ENCODE measurements at places on chromosomes 5 and 9.

GRCh38 chr9:129383019-129383560 is 205.0 kb upstream of the IER5L start:
- no peak for DNase-seq

GRCh38 chr5:91293131-91293530 is 90.0 kb downstream of the ARRDC3 start:
- DNase-seq, result no peak

- DNase-seq, result no peak
Observed at GRCh38 chr5:172414531-172415361, 39.6 kb downstream of the SH3PXD2B start.

GRCh38 chr5:176934309-176934930 is 35.3 kb upstream of the HK3 start:
- DNase-seq, result no peak

GRCh38 chr5:111998871-111999270 is 241.9 kb upstream of the NREP start:
- DNase-seq, result no peak

DNA sequence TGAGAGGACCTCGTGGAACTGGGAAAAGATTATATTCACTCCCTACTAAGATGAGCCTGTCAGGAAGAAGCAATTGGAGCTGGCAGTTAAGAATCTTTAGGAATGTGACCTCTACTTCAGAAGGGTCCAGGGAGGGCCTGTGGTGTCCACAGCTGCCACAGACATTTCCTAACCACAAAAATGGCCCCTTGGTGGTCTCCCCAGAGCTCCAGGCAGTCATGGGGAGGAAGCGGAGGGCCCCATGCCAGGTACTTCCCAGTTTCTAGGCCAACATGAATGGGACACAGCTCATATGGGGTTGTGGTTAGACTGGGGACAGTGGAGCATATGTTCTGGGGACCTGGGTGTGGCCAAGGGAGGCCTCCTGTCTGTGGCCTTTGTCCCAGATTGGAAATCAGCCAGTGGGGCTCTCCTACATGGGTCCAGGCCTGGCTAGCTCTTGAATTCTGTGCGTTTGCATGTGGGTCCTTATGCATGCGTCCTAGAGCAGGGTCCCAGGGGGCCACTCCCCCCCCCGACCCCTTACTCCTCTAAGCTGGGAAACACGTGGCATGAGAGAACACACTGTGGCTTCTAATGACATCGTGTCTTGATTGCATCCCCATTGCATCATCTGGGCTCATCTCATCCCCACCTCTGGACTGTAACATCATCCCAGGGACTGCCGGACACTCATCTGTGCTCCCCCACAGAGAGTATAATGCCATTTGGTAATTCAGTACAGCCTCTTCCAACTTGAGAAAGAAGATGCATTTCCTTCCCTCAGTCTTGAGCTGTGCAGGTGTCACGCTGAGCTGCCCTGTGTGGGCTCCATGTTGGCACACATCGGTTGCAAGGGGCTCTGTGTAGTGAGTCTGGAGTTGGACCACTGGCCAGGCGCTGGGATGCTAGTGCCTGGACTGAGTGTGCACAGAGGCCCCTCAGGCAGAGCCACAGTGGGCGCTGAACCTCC is 31.3 kb downstream of the IRF1 start:
- no peak for DNase-seq

GRCh38 chr5:36590513-36591286 is 15.7 kb upstream of the SLC1A3 start:
- no peak for DNase-seq

GRCh38 chr9:114155263-114155994 is at the start of gene COL27A1:
COL27A1 (plus strand) TSS chr9:114155537; CDS start chr9:114155951, 414 bp downstream.
- peak; percentile 55 for DNase-seq

DNA sequence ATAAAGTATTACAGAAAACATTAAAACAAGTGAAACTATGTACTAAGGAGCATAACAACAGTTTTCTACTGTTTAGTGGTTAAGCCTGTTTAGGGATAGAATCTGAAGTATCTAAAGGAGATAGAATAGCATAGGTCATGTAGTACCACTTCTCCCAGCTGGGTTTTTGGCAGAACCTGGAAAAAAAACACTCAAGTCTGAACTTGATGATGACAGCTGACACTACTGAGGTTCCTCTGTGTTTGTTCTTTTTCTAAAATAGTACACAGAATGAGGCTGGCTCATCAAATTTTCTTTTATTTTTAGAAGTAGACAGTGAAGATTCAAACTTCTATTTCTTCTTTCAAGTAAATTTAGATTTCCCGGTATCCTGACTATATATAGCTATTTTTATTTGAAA is 203.8 kb upstream of the ACO1 start:
- DNase-seq, result no peak

GRCh38 chr9:29211003-29211579 is 1637.8 kb upstream of the C9orf72 start:
- DNase-seq, result no peak

DNA sequence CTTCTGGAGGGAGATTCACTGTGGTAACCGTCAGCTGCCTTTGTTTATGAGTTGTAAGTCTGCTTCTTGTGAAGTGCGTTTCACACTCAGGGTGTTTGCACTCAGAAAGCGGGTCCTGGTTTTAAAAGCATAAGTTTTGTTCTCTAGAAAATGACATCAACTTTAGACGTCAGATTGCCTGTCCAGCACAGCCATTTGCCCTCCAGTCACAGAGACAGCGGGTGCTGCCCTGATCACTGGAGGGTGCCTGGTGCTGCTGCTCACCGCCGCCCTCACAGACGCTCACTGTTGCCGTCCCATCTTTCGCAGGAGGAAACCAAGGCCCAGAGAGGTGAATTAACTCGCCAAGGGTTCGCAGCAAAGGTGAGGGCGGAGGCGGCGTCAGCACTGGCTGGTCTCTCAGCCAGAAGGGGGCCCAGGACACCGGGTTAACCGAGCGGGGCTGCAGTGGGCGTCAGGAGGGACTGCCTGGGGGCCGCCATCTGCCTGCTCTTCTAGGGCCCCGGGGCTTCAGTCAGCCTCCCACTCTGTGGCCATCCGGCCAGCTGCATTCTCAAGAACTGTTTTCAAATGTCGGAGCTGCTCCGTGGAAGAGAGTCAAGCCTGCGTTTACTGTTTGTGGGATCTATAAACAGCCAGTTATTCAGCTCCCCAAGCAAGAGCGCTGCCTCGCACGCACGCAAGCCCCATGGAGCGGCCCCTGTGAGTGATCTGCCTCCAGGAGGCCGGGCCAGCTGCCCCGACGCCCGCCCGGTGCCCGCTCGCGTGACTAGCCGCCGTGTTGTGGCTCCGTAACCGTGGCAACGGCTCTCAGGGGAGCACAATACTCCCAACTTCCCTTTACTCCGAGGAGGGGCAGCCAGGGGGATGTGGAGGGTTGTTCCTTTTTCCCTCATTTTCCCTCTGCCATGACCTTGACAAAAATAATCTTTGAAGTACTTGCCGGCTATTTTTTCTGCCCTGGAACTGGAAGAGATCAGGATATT is 43.4 kb upstream of the EXOC3 start:
- no peak for DNase-seq

- DNase-seq, result no peak
Observed at GRCh38 chr5:55101556-55102276, 730 bp upstream of the GZMA start.

DNA sequence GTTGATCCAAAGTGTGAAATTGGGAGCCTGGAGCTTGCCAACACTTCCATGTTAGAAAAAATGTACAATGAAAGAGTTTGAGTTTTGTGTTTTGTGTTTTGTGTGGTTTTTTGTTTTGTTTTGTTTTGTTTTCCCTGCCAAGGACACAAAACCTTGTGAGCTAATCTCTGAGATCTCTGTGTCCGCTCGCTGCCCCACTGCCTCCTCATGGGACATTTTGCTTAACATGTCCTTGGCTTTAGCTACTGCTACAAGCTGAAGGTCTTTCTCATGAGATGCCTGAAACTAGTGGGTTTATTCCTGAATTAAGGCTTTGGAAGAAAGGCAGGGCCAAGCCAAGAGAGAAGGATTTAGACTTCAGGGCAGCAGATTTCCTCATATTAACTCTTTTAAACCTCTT is 7.3 kb upstream of the JAKMIP2 start:
- no peak for DNase-seq

DNA sequence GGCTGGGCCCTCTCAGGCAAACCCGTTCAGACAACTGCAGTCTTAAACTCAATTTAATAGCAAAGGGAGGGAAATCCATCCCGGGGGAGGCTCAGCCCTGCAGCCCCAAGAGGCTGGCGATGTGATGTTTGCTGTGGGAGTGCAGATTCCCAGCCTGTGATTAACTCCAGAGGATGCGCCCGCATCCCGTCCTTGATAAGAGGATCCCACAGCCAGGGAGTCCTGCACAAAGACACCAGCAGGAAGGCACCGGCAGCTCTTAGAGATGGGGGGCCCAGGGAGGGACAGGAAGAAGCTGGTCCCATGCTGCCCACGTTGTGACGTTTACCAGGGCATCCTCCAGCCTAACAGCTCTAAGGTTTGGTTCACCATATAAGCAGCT is 64.7 kb downstream of the MRPL36 start:
- no peak for DNase-seq

GRCh38 chr5:99308131-99308530 is 379.3 kb upstream of the CHD1 start:
- DNase-seq, result no peak

- peak; percentile 36 for DNase-seq
Observed at GRCh38 chr5:66828548-66829357, 232.6 kb downstream of the MAST4 start.

DNA sequence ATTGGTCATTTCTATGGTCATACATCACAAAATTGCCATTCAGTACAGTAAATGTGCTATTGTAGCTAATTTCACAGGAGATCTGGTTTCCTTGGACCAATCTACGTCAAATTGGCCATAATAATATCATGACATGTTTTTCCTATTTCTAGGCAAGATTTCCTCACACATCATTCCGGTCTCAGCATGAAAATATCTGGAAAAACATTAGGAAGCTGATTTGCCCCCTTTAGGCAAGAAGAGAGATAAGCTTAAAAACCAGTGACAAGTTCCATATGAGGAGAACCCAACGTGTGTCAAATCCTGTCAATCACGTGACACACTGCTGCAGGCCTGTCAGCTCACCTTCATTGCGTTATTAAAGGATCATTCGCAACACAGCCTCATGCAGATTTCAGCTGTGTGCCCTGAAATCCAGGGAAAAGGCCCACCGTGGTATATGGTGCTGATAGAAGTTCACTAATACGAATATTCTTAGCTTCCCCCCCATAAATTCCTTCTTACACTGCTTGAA is 153.3 kb downstream of the ST8SIA4 start:
- no peak for DNase-seq

DNA sequence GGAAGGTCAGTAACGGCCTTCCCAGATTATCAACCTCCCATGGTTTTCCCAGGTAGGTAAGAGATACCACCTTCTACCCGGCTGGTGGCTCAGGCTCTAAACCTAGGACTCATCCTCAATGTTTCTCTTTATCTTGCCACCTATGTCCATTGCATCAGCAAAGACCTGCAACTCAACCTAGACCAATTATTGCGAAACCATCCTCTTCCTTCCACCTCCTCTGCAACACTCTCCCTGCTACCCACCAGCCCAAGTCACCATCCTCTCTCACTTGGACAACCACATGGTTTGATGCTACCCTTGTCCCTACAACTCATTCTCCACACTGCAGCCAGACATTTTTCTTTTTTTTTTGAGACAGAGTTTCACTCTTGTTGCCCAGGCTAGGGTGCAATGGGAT is 65.4 kb upstream of the GDNF start:
- DNase-seq, result no peak

GRCh38 chr5:168219515-168220410 is 71.7 kb upstream of the WWC1 start:
- no peak for DNase-seq

- no peak for DNase-seq
Observed at GRCh38 chr5:151338734-151339133, 8.6 kb downstream of the SLC36A2 start.

DNA sequence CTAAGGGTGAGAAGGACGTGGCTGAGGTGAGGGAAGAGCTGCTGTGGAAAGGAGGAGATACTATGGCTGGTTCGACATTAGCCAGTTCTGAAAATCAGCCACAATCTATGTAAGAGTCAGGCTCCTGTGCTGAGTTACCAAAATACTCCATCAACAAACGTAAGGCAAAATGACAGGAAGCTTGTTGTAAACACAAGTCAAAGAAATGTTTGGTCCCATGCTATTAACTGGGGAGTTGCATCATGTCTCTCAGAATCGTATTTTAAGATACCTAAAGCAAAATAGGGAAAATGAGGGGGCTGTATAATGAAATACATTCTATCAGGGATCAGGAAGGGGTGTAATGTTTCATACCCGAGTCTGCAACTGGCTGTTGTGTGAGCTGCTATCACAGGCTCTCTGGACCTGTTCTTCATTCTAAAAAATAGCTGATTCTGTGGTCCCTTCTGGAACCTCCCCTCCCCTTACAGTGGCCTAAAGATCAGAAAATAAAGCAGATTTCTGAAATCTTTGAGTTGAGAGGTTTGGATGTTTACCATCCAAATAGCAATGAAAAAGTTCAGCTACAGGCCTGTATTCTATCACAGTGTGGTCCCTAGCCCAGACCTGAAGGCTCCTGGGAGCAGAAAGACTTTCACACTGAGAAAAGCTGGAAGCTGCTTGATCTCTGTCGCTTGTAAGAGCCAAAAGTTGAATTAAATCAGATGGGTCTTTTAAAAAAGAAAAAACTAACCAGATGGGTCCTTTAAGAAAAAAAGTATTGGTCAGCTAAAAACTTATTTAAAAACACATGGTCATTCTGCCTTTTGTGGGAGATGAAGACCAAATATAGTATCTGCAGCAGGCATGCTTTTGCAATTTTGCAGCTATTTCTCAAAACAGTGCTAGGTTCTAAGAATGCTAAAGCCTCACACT is 97.8 kb upstream of the SMC5 start:
- DNase-seq, result no peak

DNA sequence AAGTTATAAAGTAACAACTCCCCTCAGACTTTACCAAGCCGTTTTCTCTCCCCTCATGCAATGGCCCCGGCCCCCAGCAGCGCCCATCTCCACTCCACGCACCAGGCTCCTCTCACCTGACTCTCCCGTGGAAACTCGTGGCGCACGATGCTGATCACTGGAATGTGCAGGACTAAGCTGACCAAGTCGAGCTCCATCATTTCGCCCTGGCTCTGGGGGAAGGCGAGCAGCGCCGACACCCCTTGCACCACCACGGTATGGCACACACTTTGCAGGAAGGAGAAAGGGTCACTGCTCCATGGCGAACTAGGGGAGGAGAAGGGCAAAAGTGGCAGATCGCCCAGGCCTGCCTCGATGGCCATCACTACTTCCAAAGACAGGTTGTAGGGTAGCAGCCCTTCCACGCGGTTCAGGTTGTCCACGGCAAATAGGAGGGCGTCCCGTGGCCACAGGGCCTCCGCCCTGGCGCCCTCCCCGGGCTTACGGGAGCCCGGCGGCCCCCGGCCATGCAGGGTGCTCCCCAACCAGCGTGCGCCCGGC is 1.2 kb downstream of the GRIN3A start:
- DNase-seq, result no peak

- DNase-seq, result no peak
Observed at GRCh38 chr5:15266229-15266628, 233.8 kb upstream of the FBXL7 start.

DNA sequence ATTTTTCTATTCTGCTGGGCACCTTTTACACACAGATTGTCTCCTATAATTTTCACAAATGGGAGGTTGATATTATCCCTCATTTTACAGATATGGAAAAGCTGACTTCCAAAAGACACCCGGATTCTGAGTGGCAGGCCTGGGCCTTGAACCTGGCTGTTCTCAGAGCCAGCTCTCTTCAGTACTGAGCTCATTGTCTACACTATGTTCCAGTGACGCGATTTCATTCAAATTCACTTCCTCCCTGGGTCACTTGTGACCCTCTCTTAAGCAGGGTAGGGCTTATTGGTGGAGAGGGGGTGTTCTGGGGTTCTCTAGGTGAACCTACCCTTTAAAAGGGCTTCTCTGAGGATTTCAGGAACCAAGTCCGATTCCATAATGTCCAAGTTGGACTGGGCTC is 70.2 kb downstream of the ANKRD33B start:
- DNase-seq, result no peak

- no peak for DNase-seq
Observed at GRCh38 chr5:163437011-163437308, 435 bp upstream of the CCNG1 start.

Data from activated T-helper 1 cell treated with Interleukin-2 at 50 U/mL for 16 hours (primary cell).